K562 (cell line): ENCODE measurements at places on chromosomes 5 and 9. TPM values are rescaled to one million over a fixed set of nuclear protein-coding genes. Genes with fewer than 3 reads are reported as not detected.

DNA sequence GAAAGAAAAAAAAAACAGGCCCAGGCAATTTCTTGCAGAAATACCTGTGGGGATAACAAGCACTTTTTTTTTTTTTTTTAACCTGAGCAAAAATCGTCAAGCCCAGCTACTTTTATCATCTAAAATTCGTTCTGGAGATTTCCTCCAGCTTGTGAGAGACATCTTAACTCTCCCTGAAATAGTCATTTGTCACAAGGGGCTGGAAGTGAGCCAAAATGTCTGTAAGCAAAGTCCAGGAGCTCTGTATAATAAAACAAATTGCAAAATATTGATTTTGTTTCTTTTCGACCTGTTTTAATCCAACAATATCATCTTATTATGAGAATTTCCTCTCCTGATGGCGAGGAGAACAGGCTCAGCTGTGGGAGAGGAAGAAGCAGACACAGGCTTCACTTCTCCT, 168.4 kb downstream of the TTLL11 start:
- H3K4me3 ChIP-seq: no peak overlapping the region
- no peaks in the 10 kb centered on the region for H3K36me3 ChIP-seq
- DNase-seq: no peak
- H3K4me1 ChIP-seq: no peaks in the 10 kb centered on the region

- H3K27me3 ChIP-seq: no peaks in the 10 kb centered on the region
- no peak overlapping the region for H3K4me3 ChIP-seq
- no peaks in the 10 kb centered on the region for H3K36me3 ChIP-seq
- no peaks in the 10 kb centered on the region for H3K4me1 ChIP-seq
These were observed 35.9 kb upstream of the GAS1 start for GRCh38 chr9:86983249-86983619.

- no peak overlapping the region for H3K4me3 ChIP-seq
- no peaks in the 10 kb centered on the region for H3K36me3 ChIP-seq
- H3K27ac ChIP-seq: no peak overlapping the region
- H3K4me1 ChIP-seq: no peaks in the 10 kb centered on the region
- no peak for DNase-seq
These were observed 339.0 kb upstream of the KIF2A start for GRCh38 chr5:61966997-61967396.

The BARHL1 gene
- total RNA-seq: not detected in 2 replicates

DNA sequence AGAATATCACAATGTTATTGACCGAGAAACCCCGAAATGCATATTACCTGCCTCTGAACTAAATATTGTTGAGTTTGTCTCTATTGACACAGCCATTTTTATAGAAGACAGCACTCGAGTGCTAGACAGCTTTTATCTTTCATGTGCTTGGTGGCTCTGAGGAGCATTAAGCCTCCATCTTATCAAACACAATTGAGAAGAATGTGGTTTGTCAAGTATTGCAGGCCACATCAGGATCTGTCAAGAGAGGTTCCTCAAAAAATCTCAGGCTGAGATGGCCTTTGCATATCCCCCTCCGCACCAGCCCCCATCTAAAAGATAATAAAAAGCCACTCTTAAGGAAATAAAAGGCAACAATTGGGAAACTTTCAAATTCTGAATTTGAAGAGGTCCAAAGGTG, 284.8 kb downstream of the DENND1A start:
- no peaks in the 10 kb centered on the region for H3K27me3 ChIP-seq
- no peak overlapping the region for H3K4me3 ChIP-seq
- H3K27ac ChIP-seq: no peak overlapping the region

GRCh38 chr9:130905125-130905901, 8.7 kb upstream of the QRFP start:
- H3K4me1 ChIP-seq: no peaks in the 10 kb centered on the region
- H3K36me3 ChIP-seq: no peaks in the 10 kb centered on the region
- H3K27me3 ChIP-seq: peaks cover 90% of the 10 kb centered on the region
- no peak overlapping the region for H3K27ac ChIP-seq
- H3K4me3 ChIP-seq: no peak overlapping the region
- peak; percentile 75 for DNase-seq

The PCDHGB2 gene
- total RNA-seq: 0.36 and 0.42 TPM in 2 replicates

- no peaks in the 10 kb centered on the region for H3K27me3 ChIP-seq
- H3K4me3 ChIP-seq: no peak overlapping the region
These were observed 22.9 kb downstream of the KIF2A start for GRCh38 chr5:62328772-62329491.

DNA sequence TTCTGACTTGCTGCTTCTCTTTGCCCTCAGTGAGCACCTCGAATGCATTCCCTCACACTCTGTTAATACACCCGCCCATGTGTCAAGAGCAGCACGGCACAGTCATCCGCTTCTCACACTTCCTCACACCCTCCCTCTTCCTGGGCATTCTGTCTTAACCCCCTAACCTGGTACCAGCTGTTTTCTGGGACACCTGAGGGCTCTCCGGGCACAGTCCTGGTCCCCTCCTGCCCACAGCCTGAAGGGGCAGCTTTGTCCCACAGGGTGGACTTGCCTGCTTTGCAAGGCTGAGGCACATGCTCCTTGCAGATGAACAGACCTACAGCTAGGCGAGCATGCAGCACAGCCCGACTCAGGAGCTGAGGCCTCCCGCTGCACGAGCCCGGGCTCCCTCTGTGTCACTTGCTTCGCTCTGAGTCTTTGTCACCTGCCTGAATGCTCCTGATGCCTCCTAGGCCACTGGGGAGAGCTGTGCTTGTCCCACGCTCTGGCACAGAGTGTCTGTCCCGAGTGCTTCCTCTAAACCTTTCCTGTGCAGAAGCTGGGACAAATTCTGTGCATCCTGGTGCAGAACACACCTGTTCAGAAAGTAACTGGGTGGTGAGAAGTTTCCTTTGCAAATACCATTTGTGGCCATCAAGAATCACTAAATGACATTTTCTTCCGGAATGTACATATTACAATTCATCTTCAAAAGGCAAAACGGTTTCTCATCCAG, 47.8 kb downstream of the AHRR start:
- H3K27me3 ChIP-seq: peaks cover 76% of the 10 kb centered on the region
- DNase-seq: no peak
- no peaks in the 10 kb centered on the region for H3K36me3 ChIP-seq
- H3K27ac ChIP-seq: no peak overlapping the region
- H3K4me3 ChIP-seq: no peak overlapping the region
- peaks cover 15% of the 10 kb centered on the region for H3K4me1 ChIP-seq

The PCDHGB1 gene
- 0.07 and 0.29 TPM in 2 replicates for total RNA-seq

The HAPLN1 gene
- total RNA-seq: not detected in 2 replicates

The GCNT4 gene
- total RNA-seq: 0.02 TPM in 1 of 2 replicates, not detected in the other

The CCDC152 gene
- total RNA-seq: 4.7 and 5.1 TPM in 2 replicates
